ENCODE measurements at places on chromosomes 3 and 15.

DNA sequence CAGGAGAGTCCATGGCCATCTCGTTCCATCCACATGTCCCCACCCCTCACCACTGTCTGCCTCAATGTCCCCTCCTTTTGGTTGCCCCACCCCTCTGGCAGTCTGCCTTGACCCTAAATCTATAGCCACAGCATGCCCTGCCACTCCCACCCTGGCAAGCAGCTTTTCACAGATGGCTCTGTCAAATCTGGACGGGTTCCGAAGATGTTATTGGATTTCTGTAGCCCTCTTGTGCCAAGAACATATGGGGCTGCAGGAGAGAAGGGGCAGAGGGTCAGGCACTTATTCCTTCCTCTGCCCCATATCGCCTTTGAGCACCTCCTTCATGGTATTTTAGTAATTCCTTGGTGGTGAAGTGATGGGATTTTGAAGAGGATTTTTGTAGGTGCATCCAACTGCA lies 57.1 kb downstream of the EPHB1 start:
- DNase-seq = no peak

GRCh38 chr3:45435961-45436360 lies 47.6 kb downstream of the LARS2 start:
- no peak for DNase-seq

GRCh38 chr15:76337696-76338485 lies 1.3 kb downstream of the ISL2 start:
- DNase-seq = no peak

DNA sequence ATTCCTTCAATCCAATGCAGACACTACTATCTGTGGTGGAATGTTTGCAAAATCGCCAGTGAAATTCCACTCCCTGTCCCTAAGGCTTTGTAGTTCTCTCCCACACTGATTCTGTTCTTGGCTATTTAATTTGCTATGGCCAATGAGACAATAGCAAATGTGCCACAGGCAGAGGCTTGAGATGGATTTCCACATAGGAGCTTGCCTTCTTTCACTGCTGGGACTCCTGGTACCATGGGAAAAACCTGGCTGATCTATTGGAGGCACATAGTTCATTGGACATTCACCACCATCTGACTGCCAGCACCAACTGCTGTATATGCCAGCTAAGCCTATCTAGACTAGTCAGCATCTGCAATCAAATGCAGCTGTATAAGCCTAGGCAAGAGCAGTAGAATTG lies 103.8 kb downstream of the NR1D2 start:
- DNase-seq = no peak

GRCh38 chr3:156836701-156837100 lies 10.5 kb downstream of the LEKR1 start:
- no peak for DNase-seq

DNA sequence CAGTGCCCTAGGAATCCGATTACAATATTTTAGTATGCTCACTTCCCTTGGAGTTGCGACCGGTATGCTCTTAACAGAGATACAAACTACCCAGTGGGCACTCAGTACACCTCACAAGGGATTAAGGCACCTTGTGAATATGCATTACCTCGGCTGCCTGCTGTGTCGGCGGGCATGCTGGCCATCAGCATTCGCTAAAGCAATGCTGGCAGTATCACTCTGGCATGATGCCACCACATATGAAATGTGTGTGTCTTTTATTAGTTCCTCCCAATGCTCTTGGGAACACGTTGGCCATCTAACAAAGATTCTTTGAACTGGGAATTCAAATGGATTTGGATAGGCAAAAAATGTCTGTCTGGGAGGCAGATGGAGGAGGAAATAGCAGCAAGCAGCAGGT lies 67.4 kb upstream of the FOXB1 start:
- DNase-seq = no peak

DNA sequence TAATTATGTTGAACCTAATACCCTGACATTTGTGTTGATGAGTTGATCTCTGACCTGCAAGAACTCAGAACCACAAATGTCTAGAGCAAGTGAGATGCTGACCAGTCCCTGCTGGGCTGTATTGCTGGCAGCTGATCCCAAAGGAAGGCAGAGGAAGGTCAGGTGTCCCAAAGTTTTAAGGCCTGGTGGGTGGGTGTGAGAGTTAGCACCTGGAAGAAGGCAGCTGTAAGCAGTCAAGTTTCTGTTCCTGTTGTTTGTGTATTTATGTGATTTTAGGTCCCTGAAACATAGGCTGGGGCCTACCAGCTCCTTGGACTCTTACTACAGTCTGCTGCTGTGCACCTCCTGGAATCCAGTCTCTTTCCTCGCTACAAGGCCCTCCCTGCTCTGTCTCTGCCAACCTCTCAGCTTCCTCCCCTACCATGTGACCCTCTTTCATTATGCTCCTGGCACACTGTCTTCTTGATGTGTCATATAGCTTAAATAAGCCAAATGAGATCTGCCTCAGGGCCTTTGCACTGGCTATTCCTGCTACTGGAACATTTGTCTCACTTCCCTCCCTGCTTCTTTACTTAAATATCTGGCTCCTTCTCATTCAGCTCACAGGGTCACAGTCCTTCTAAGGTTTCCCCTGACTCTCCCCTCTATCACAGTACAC lies 31.0 kb upstream of the ATOSA start:
- no peak for DNase-seq

- no peak for DNase-seq
Measured at GRCh38 chr3:98185180-98185579, 18.7 kb downstream of the OR5H15 start.

- DNase-seq = no peak
Measured at GRCh38 chr3:44343421-44343820, 4.9 kb downstream of the TCAIM start.

DNA sequence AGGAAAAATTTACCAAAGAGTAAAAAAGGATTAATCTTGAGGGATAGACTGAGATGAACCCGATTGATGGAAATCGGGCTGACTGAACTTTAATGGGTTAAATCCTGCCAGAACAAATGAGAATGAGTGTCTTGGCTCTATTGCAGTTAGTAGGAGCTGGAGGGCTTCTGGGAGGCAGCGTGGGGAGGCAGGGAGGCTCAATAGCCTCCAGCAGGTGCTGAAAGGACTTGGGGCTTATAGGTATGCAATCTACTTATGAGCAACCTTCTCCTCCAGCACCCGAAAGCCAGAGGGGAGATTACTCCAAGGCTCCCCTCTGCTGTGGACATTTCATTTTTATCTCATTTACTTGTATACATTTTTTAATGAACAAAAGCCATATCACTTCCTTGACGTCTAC lies 1.0 kb upstream of the CRYBG3 start:
- DNase-seq = no peak

DNA sequence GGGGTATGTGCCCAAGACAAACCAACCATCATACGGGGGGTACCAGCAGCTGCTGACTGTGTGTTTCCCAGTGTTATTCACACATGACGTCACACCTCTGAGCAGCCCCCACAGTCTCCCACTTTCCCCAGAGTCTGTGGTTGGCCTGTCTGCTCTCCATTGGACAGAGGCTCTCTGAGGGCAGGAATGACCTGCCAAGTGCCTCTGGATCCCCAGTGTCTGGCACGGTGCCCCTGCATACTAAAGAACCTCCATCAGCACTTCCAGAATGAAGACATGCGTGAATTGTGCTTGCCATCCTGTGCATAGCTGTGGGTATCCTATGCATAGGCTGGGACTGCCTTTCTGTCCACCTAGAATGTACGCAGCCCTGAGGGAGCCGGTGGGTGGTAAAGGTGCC lies 3.5 kb upstream of the CCDC9B start:
- DNase-seq = no peak

DNA sequence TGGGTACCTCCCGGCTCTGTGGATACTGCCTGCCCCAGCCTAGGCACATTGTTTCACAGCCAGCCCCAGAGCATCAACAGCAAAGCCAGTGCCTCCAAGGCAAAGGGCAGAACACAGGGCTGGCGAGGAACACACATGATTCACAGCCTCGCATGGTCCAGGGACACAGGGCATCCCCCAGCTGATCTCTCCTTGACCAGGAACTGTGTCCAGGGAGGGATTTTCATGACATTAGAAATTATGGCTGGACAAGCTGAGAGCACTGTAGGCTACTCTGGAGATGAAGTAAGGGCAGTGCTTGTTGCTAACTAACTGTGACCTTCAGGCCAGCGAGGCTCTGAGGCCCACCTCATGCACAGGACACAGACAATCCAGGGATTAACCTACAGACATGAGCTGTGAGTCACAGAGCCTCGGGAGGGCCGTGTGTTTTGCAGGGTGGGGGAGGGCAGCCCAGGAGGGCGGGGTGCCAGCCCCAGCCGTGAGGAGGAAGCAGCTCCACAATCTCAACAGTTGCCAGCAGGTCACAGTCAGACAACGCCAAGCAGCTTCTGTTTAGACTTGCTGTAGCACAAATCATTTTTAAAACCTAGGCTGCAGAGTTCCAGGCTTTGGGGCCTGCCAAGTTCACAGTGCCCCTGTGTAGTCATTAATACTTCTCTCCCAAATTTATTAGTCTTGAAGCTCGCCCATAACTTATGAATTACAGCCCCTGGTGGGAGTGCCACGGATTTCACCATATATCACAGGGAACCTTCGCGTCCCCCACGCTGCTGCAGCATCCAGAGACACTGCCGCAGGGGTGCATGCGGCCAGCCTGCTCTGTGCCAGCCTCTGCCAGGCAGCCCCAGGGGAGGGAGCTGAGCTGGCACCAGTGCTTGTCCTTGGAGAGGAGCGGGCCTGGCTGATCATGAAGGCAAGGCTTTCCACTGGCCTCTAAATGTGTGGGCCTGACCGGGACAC lies 114.7 kb downstream of the ETFA start:
- no peak for DNase-seq

DNA sequence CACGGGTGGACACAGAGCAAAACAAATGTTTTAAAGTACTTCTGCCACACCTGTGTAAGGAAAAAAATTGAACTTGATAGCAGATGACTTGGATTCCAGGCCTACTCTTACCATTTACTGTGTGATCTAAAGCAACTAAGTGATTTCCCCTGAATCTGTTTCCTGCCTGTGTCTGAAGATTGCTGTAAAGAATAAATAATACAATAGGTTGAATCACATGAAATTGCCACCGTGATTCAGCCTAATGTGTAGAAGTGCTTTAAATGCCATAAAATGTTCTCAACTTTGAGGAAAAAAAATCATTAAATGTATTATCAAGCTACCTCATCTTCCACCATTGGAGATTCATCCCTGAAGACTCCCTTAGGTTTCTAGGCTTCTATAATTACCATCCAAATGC lies 27.6 kb upstream of the NUDT16 start:
- no peak for DNase-seq

DNA sequence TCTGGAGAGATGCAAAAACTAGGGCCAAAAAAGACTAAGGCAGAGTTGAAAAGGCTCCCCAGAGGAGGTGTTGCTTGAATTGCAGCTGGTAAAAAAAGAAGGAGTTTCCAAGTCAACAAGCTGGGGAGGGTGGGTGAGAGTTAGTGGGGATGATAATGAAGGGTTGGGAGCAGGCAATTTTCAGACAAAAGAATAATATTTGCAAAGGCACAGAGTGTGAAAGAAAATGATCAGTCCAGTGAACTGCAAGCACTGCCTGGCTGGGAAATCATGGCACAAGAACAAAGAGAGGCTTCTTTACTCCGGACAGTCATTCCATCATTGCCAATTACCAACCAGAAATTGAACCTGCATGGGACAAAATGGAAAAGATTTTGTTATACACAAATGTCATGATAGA lies 42.2 kb downstream of the C3orf85 start:
- DNase-seq = no peak

- peak; percentile 38 for DNase-seq
Measured at GRCh38 chr15:89781055-89781454, 4.9 kb downstream of the MESP2 start.

DNA sequence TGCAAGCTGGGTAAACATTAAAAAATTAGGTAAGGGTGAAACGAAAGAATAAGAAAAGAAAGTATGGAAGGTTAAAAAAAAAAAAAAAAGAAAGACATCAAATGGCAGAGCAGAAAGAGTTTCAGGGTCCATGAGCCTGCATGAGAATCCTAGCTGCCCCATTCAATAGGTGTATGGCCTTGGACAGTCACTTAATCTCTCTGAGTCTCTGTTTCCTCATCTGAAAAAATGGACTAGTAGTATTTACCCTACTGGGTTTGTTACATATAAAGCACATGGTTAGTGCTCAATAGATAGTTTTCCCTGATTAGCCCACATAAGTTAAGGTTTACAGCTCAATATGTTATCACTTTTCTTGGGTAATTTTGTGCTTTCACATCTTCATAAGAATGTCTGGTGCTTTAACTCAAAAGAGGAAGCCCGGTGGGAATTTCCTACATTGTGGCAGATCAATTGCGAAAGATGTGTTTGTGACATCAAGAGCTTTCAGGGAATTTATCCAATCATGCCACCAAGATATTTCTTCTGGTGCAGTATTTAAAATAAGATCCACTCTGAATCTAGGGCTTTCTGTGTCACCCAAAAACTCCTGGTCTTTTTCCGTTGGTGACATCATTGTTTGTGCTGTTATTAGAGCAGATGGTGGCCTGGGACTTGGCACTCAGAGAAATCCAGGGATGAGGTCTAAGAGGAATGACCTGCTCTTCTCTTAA lies 57.2 kb upstream of the UBE2E1 start:
- no peak for DNase-seq

- DNase-seq = no peak
Measured at GRCh38 chr3:41365973-41366372, 166.7 kb downstream of the CTNNB1 start.

GRCh38 chr3:187473778-187474406 lies 105.7 kb downstream of the RTP4 start:
- DNase-seq = no peak

DNA sequence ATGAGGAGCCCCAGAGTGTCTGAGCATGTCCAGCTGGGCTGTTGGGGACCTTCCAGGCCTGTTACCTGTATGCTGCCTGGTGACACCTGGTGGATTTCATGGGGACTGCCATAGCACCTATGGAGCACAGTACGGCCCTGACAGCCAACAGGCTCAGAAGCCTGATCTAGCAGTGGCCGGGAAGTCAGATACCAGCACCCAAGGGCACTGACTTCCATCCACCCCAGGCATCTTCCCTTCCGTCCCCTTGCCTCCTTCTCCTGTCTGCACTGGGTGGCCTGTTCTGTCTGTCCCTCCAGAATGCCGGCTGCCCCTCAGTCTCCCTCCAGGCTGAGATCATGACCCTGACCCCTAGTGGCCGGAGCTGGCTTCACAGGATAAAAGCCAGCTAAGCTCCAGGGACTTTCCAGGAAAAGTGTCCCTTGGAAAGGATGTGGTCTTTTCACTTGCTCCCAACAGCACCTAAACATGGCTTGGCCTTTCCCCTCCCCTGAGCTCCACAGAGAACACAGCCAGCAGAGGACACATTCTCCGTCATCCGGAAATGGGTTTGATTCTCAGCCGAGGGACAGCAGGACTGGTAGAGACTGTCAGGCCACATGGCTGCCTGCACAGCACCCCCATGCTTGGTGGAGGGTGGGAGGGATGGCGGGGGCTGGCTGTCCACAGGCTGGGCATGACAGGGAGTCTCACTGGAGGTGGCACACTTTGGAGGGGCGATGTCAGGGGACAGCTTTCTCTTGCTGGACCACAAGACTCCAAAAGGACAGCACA lies 9.5 kb downstream of the RPS17 start:
- DNase-seq = peak; percentile 85

GRCh38 chr3:74906181-74906580 lies 291.7 kb upstream of the CNTN3 start:
- DNase-seq = no peak
